Activated CD4-positive, alpha-beta T cell treated with anti-CD3 and anti-CD28 coated beads, Interleukin-2, amount 50 U/mL, for 4 hours (primary cell): ENCODE measurements at places on chromosomes 12 and 14.

GRCh38 chr12:20360407-20360806, 7.9 kb upstream of the PDE3A start:
- DNase-seq = no peak

GRCh38 chr14:91139776-91140175, 25.9 kb downstream of the DGLUCY start:
- no peak for DNase-seq

DNA sequence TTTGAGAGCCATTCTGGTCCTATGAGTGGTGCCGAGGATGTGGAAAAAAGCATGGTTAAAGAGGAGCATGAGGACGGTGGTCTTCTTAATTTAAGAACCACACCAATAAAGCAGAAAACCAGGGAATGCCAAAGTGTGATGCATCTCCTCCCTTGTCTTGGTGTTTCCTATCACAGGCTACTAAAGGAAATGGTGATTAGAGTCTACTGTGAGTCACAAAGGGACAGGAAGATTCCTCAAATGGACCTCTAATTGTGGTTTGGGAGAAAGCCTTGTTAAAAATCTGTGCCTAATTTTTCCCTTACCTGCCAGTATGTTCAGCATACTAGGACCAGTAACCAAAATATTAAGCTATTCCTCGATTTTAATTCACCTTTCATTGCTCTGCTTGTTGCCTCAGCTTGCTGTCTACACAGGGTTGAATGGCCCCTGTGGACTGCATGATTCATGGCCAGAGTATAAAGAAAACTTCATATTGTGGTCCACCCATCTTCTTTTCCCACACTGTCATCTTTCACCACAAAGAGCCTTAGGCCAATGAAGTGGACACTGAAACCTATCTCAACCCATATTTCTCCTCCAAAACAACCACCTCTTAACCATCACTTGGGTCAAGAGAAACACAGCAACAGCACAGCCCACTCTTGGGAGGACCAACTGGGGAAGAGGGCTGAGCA, 38.8 kb downstream of the DIO2 start:
- no peak for DNase-seq

GRCh38 chr14:101373690-101374295, 187.5 kb upstream of the DIO3 start:
- no peak for DNase-seq

DNA sequence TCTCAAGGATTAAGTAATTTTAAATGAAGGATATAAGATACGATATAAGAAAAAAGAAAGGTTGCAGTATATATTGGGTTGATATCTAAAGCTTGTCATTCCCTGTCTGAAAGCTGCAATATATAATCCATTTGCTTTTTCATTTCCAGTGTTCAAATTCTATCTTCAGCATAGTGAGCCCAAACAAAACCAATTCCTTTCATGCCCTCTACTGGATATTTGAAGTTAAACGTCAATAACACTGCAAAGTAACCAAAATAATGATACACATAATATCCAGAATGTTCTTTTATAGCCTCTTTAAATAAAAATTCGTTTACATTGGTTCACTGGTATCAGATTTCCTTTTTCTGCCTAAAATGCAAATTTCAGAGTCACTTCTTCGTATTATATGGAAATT, 64.5 kb upstream of the DAAM1 start:
- DNase-seq = no peak

DNA sequence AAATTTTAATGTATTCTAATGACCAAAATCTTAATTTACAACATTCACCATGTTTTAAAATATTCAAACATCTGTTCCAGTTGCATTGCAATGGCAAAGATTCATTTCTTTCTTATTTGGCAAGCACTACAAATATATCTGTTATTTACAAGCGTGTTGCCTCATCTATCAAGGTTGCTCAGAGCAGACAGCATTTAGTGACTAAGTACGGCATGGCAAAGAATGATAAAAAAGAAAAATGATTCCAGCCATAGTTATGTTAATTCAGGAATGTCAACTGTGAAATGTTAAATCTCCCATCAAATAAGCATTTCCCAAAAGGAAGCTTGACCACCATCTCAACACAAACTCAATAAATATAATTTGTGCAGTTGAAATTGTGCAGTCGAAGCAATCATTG, 312.1 kb downstream of the SEC23A start:
- no peak for DNase-seq

- no peak for DNase-seq
These were observed 545 bp downstream of the PPFIA2 start for GRCh38 chr12:81758421-81759189.

GRCh38 chr12:93827669-93828068, 150.5 kb downstream of the CRADD start:
- DNase-seq = no peak

DNA sequence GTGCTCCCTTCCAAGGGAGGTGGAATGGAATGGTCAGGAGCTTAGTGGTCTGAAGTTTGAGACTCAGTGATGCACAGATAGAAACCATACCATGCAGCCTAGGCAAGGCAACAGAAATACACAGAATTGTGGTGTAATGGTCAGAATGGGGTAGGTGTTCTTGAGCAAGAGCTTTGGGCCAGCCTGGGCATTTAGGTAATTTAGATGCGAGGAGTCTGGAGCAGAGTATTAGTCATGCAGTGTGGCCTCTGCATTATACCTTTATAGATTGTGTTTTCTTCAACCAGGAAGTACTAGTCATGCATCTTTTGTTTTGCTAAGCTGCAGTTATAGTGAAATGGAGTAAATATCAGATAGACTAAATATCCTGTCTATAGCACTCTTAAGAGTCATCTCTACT, 118.3 kb downstream of the DAAM1 start:
- no peak for DNase-seq

DNA sequence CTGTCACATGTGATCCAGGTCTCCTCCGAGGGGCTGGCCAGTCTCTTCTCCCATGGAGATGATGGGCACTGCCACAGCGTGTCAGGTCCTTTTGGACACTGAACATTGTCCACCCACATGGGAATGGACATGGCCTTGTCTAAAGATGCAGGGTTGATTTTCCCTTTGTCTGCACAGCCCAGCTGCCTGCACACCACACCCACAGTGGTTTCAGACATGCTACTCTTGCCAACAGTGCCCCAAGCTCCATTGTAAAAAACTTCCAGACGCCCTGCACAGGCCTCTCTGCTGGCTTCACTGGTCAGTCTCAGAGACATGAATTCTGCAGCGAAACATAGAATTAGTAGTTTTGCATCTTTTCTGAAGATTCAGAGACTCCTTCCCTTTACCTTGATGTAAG, 18.5 kb downstream of the CD163 start:
- no peak for DNase-seq
